ENCODE measurements at places on chromosomes 7 and 10.

GRCh38 chr10:70914316-70914864 lies 26.0 kb upstream of the PCBD1 start:
- DNase-seq: no peak

GRCh38 chr10:31147210-31147608 lies 115.5 kb upstream of the ZNF438 start:
- DNase-seq: no peak

DNA sequence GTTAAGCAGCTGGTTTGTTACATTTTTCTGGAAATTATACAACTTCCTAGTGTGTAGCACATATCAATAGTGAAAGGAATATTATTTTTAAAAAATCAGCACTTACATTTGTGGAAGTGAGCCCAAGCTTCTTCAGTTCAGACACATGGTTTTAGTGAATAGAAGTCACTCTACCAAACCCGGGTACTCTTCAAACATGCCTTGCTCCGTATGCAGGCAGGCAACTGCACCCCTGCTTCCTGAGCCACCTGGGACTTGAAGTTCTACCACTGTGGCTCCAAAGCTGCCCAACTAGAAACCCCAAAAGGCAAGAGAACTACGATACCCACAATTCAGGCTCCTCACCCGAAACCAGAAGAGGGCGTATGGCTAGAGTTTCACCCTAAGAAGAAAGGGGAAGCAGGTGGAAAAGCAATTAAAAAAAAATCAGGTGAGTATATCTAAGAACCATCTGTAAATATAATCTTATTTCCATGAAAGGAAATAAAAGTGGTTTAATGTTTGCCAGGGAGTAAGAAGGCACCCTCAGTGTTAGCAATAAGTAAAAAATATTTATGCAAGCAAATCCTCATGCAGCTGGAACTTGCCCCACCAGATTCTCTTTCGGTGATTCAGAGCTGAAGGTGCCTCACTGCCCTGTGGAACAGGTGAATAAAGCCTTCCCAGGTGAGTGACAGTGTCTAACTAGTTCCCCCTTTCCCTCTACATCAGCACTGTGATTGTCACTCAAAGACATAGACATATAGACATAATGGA lies at the start of gene MACC1:
Gene MACC1 (minus strand): TSS at position 192 of the 756 bp plus-strand sequence. CDS start 55,522 bp downstream, outside the sequence.
- DNase-seq: no peak

DNA sequence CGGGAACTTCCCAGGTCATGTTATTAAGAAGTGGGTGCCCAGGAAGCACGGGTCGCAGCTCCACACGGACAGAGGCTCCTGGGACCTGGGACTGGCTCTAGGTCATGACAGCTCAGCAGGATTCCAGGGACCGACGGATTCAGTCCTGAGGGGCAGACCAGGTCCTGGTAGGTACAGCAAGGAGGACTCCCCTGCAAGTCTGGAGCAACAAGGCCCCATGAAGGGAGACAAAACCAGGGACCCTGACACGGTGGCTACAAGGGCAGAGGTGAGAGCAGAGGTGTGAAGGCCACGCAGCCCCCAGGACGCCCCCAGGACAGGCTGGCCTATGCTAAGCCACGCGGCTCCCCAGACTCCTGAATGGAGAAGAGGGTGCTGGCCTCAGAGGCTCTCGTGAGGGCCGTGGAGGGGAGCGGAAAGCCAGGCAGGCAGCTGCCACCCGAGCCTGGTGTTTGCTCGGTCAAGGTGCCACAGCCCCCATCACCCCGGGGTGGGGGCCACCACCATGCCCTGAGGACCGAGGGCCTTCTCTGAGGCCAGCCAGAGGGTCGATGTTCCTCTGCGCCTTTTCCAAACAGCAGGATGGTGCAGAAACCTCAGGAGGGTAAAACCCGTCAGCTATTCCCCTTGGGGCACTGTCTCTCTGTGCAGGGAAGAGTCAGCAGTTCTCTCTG lies 348.9 kb downstream of the PTPRN2 start:
- no peak for DNase-seq

GRCh38 chr7:36021917-36022550 lies 131.0 kb upstream of the EEPD1 start:
- DNase-seq: no peak

DNA sequence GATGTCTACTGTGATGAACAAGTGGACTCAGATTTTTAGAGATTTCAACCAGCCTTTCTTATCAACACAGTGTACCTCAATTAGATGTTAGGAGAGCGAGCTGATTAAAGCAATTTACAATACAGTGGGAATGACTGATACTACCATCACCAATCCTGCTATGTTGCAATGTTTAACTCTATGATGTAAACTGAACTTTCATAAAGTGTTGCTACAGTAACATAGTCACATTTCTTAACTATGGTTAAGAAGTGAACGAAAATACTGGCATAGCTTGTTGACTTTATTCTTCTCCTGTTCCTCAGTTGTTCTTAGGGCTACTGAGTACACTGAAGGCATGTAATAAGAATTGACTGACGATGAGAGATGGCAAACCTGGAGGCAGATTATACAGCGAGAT lies 139.8 kb downstream of the MYOF start:
- DNase-seq: no peak

DNA sequence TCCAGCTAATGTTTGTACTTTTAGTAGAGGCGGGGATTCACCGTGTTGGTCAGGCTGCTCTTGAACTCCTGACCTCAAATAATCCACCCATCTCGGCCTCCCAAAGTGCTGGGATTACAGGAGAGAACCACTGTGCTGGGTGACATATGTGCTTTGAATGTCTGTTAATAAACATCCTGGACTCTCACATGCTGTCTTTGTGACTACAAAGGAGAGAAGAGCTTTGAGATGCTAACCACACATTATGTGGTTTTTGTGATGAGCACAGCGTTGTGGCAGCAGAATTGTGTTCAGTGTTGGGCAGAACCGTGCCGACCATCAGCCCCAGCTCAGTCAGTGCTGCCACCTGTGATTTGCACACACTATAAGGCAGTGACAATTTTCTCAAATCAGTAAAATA lies 500.1 kb upstream of the KLF6 start:
- no peak for DNase-seq

- DNase-seq: no peak
Measured at GRCh38 chr10:86889997-86890396, 67.4 kb downstream of the MMRN2 start.

DNA sequence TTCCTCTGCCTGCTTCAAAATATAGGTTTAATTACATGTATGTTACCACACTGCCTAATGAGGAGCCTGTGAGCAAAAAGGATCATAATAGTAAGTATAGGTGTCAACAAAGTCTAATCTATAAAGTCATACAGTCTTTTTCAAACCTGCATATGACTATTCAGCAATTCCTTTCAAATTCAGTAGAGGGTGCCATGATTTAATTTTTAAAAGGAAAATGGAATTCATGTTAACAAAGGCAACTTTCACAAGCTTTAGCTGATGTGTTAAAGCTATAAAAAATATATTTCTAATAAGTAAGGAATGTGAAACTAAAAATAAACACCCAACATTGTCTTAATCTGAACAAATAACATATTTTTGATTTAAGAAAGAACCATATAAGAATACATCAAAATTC lies 52.1 kb downstream of the MPP7 start:
- no peak for DNase-seq

DNA sequence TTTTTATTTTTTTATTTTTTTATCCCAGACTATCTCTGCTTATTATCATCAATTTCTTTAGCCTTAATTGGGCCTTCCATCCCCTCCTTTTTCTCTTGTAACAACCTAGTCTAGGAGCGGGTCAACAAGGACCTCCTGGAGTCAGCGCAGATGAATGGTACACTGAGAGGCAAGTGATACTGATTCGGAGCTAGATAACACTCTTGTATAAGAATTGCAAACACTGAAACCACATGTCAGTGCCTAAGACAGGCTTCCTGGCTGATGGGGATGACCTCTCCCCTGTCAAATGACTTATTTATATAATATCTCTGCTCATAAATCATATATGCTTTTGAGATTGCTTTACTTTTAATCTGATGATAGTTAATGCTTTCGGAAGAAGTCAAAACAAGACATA lies 22.7 kb downstream of the BPGM start:
- DNase-seq: no peak

DNA sequence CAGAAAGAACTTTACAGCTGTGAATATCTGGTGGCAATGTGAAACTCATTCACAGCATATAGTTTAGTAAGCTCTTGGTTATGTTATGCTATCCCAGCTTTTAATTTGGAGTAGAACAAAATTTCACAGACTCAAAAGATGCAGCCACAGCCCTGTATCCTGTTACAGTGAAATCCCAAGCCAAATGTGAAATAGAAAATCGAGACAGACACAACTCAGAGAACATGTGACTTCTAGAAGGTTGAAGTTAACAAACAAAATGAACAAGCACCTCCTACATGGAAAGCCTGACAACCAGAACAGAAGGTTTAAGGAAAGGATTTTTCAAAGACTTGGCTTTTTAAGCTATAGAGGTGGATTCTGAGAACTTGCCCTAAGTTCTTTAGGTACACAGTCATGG lies 39.6 kb downstream of the JAZF1 start:
- DNase-seq: no peak

DNA sequence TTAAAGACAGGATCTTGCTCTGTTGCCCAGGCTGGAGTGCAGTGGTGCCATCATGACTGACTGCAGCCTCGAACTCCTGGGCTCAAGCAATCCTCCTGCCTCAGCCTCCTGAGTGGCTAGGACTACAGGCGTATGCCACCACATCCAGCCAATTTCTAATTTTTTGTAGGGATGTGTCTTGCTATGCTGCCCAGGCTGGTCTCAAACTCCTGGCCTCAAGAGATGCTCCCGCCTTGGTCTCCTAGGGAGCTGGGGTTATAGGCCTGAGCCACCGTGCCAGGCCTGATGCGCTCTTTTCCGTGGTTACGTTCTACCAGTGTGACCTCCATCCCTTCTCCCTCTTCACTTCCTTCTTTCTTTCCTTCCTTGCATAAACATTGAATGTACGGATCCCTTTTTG lies 34.2 kb upstream of the IL15RA start:
- DNase-seq: no peak

DNA sequence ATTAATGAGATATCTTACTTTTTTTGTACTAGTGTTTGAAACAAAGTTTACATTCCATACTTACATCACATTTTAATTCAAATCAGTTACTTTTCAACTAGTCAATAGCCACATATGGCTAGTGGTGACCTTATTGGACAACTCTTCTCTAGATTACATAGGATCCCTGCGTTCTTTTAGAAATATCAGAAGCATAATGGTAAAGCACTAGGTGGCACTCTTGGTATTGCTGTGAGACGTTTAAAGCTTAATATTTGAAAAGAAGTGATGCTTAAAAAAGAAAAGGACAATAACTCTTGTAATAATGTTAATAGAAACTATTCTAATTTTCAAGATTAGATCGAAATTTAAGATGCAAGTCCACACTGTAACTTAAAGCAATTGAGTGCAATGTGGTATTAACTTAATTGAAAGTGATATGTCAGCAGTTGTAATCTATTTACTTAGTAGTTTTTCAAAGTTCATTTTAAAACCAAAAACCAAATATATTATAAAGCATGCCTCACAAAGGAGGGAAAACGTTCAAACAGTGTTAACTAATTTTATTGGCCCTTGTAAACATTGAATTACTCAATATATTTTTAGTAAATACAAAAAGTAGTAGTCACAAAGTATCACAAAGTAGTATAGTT lies 339.1 kb downstream of the ATRNL1 start:
- DNase-seq: no peak

DNA sequence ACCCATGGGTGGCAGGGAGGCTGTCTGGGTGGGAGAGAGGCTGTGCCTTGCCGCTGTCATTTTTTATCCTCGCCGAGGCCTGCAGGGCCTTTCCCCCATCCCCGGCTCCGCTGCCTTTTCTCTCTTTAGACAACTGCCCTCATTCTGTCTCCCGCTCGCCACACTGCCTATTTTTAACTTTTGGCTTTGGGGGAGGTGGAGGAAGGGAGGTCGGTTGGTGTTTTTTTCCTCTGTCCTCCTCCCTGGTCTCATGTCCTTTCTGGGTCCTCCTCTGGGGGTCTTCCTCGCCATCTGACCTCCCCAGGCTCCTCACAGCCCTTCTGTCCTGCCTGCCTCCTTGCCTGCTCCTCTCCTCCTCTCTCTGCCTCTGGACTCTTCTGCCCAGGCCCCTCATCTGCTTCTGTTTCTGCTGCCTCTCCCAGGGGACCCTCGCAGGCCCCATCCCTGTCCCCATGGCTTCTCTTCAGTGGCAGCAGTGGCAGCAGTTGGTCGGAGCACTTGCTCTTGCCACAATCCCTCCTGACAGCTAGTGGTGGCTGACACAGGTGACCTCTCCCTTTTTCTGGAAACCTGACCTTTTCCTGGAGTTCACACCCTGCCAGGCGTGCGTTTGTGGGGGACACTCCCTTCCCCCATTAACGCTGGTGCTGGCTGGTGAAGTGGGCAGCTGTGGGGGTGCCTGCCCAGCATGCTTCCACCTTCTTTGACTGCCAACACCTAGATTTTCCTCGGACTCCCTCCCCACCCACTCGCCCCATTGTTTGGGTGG lies 19.5 kb upstream of the PCBD1 start:
- no peak for DNase-seq

GRCh38 chr10:111785921-111786320 lies 397.6 kb downstream of the GPAM start:
- DNase-seq: no peak

GRCh38 chr7:47591655-47592572 lies 10.0 kb upstream of the TNS3 start:
- DNase-seq: no peak

DNA sequence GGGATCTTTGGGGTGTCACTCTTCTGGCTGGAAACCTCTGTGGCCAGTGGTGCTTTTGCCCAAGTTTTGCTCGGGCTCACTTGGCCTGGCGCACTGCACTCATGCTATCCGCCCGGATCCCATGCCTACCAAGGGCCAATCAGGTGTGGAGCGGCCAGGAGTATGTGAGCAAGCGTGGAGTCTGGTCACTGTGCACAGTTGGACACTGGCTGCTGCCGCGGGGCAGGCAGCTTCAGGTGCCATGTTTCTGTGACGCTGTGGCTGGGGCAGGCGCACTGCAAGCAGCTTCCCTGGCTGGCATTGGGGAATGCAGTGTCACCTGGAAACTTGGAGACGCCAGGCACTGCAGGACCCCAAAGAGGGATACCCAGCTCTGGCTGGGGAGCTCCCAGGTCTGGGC lies 45.3 kb downstream of the NEUROG3 start:
- no peak for DNase-seq

GRCh38 chr7:25758559-25758958 lies 393.4 kb upstream of the NFE2L3 start:
- DNase-seq: no peak

All from bone marrow (tissue), 2 donors.